Esophagus muscularis mucosa (tissue), 4 donors: ENCODE measurements at places on chromosomes 11 and 22.

GRCh38 chr11:12930850-12931249, 78.3 kb upstream of the RASSF10 start:
- DNase-seq: no peak

DNA sequence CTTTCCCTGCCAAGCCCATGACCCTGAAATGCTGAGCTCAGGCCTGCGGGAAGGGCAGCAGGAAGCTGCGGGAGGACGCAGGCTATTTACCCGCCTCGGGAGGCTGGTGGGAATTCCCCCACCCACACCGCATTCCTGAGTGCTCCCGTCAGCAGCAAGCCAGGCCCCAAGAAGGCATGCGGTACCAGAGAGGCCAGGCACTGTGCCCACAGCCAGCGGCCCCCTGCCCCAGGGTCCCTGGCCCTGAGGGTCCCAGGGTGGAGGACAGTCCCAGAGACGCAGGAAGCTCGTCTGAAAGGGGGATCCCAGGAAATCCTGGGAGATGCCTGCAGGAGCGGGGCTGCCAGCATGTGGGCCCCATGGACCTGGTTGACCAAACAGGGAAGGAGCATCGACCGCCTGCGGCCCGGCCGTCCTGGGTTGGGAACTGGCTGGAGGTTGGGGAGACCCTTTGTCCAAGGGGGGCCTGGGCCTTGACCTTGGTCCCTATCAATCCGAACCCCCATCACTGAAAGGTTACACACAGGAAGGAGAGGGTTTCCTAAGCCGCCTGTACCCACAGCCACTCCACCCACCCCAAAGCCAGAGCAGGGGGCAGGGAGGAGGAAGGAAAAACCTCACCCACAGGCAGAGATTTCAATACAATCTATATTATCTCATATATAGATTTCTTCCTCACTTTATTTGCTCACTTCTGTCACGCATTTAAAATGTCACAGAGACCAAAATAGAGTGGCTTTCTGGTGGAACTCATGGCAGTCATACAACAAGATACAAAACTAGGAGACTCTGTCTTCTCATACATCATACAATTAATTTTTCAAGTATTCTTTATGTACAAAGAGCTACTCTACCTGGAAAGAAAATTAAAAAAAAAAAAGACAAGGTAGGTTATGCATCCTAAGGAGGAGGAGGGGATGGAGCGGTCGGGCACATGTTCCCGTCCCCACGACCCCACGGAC, 17.1 kb downstream of the MAFF start:
- no peak for DNase-seq

- no peak for DNase-seq
These were observed 519 bp upstream of the ART5 start for GRCh38 chr11:3642071-3642951.

GRCh38 chr11:79304599-79305212, 136.1 kb downstream of the TENM4 start:
- DNase-seq: no peak

- no peak for DNase-seq
These were observed 5.2 kb downstream of the TAF1D start for GRCh38 chr11:93736129-93736528.

- no peak for DNase-seq
These were observed 23.4 kb upstream of the CELSR1 start for GRCh38 chr22:46560696-46561295.

DNA sequence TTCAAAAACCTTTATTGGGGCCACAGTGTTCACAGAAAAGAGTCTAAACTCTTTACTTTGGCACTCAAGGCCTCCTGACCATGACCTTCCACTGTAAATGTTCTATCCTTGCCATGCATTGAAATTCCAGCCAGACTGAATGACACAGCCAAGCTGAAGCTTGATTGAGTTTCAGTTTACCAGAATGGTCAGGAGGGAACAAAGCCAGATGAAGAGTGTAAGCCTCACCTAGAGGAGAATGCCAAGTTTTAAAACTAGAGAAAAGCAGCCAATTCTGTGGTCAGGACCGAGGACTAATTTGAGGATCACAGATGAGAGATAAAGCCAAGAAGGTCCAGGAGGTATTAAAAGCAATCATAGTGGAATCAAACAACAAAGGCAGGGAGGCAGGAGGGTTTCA, 215.3 kb downstream of the KCNA4 start:
- DNase-seq: no peak

GRCh38 chr11:1966531-1966930, 19.4 kb downstream of the MRPL23 start:
- no peak for DNase-seq

DNA sequence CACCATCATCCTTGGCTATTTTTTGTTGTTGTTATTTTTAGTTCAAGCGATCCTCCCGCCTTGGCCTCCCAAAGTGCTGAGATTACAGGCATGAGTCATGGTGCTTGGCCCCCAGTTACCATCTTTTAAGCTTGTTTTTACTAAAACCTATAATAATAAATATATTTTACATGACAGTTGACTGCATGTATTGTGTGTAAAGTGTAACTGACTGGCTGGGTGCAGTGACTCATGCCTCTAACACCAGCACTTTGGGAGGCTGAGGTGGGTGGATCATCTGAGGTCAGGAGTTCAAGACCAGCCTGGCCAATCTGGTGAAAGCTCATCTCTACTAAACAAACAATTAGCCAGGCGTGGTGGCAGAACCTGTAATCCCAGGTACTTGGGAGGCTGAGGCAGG, 386.2 kb downstream of the TENM4 start:
- DNase-seq: no peak
